ENCODE measurements at places on chromosomes 5 and 9.
A peak's percentile ranks its signal among the peaks of the same experiment; 100 is the strongest.

GRCh38 chr9:73141282-73141681 lies 10.4 kb upstream of the ANXA1 start:
- no peak for DNase-seq

DNA sequence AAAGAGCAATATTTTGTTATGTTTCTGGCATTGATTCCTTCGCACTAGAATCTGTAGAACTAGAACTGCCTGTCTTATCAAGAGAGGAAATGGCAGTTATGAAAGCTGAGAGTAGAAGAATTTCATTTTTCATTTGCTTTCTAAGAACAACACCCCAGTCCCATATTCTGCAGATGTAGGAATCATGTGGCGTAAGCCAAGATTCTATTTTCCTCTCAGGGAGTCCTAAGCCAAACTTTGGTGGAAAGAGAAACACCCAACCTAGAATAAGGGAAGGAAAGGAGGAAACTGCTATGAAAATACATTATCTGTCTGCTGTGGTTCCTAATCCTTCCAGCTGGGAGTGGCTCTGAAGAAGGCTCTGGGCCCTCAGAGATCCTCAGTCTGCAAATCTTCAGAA lies 1176.9 kb upstream of the C9orf72 start:
- DNase-seq: no peak

GRCh38 chr5:178113841-178114324 lies 551 bp downstream of the N4BP3 start:
- DNase-seq: no peak

GRCh38 chr5:178473854-178474253 lies 116.3 kb downstream of the COL23A1 start:
- no peak for DNase-seq

DNA sequence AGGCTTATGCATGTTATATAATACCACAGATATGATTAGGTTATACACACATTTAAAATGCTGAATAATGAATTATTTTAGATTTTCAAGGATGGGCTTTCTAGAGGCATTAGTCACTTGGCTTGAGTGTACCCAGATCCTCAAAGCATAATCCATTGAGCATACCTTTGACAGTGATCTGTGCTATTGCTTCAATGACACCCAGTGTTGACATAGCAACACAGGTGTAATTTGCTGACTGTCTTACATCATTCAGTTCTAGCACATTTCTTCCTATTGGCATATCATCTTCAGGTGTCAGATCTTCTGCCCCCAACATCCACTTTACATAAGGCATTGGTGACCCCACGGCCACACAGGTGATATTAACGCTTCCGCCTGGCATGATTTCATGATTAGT lies 721.5 kb upstream of the DMAC1 start:
- DNase-seq: no peak

DNA sequence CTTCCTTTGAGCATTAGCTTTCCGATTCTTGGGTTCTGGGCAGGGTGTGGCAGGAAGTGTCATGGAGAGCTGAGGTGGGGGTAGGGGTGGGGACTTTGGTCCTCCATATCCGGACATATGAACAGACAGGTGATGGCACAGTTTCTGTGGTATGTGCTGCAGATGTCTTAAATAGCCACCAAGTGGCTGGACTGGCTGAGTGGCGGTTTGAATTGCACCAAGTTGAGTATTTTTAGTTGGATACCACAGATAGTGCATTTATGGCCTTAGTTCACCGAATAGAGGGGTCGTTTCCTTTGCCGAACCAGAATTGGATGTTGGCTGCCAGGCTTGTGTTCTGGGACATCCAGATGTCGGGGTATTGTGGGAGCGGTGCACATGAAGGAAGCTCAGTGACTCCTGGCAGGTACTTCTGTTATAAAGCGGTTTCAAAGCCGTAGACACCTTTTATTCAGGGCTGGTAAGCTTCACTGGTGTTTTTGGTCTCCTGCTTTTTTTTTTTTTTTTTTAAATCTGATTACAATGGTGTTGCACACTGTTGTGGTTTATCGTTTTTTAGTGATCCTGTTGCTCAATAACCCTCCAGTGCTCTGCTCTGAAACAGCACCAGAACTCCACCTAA lies 15.1 kb upstream of the TNFAIP8 start:
- DNase-seq: peak; percentile 74

- no peak for DNase-seq
Observed at GRCh38 chr5:61100437-61100836, 61.8 kb downstream of the SMIM15 start.

- peak; percentile 31 for DNase-seq
Observed at GRCh38 chr5:83711982-83712601, 8.6 kb downstream of the HAPLN1 start.

- DNase-seq: no peak
Observed at GRCh38 chr5:15495026-15495425, 5.0 kb upstream of the FBXL7 start.

DNA sequence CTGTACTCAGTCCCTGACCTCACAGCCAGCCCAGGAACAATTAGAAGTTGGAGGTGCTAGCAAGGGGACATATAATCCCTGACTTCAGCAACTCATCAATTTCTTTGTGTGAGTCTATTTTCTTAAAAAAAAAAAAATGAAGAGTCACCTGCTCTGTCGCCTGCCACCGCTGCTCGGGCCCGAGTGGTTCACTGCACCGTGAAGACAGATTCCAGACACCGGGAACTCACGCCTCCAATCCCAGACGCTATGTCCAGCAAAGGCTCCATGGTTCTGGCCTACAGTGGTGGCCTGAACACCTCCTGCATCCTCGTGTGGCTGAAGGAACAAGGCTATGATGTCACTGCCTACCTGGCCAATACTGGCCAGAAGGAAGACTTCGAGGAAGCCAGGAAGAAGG lies 606.6 kb downstream of the PRELID2 start:
- no peak for DNase-seq

DNA sequence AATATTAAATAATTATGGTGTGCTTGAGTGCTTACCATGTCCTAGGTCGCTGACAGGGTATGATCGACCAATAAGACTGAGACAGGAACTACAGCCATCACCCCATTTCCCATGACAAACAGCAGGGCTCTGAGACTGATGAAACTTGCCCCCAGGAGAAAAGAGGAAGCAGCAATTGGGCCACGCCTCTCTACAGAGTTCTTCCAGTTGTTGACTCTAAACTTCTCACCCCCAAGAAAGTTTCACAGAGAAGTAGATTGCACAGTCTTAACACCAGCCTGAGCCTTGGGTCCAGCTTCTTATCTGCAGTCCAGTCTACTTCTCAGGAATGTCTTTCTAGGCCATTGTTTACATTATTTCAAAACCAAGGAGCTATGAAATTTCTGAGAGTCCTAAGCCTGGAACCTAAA lies 182.2 kb upstream of the ANKRD55 start:
- DNase-seq: peak; percentile 84

- DNase-seq: no peak
Observed at GRCh38 chr5:92644266-92644886, 936.6 kb downstream of the NR2F1-AS1 start.

DNA sequence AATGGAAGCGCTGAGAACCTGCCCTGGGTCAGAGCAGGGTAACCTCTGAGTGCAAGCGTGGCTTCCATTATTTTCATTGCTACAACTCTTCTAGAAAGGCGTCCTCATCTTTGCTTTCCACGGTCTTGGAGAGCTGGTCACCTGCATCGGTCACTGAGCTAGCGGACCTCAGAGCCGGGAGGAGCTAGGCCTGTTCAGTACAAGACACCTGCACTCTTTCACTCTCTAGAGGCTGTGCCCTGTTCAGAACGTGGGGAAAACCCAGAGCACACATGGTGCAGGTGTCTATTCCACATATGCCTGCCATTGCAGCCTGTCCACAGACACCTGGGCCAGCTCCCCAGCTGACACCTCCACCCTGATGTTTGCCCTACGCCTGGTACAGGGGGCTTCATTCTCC lies 147.8 kb upstream of the IRX2 start:
- DNase-seq: no peak

- DNase-seq: no peak
Observed at GRCh38 chr9:2027543-2028160, 12.5 kb downstream of the SMARCA2 start.

DNA sequence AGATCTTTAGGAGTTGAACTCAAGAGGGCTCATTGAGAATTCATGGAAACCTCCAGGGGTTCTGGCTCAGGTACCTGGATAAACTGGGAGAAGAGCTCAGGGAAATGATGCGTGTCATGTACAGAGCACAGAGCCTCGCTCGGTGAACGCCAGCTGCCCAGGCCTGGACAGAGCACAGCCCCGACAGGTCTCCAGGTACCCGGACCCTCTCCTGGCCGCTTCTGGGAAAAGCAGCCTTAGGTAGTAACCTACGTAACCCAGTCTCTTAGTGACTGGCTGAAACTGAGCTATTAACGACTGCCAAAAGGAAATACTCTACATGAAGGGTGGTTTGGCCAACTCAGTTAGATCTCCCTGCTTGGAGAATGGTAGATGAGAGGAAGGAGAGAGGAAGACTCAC lies 157.4 kb downstream of the TTLL11 start:
- no peak for DNase-seq

GRCh38 chr9:20524776-20525175 lies 97.5 kb downstream of the MLLT3 start:
- DNase-seq: no peak

DNA sequence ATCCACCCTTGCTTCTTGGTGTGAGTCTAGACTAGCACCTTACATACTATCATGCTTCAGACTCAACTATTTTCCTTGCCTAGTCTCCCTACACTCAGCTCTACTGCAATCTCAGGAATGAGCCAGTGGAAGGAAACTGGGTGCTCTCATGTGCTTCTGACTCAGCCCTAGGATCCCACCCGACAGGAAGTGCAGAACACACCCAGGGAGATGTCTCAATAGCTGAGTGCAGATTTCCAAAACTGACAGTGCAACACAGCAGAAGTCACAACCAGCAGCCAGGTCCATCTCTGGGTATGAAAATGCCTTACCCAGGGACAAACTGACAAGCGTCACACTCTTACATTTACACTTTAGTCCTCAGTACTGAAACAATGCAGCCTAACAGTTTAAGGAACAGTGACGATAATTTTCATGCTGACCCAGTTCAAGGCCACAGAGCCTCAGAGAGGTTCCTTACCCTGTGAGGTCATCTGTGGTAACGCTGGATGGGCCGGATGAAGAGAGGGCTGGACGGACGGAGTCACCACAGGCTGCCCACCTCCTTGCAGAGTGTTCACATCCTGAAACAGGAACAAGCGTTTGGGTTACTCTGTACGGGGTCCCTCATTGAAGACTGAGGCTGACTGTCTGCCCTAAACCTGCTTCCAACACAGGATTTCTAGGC lies 33.0 kb downstream of the FKBP15 start:
- peak; percentile 6 for DNase-seq

DNA sequence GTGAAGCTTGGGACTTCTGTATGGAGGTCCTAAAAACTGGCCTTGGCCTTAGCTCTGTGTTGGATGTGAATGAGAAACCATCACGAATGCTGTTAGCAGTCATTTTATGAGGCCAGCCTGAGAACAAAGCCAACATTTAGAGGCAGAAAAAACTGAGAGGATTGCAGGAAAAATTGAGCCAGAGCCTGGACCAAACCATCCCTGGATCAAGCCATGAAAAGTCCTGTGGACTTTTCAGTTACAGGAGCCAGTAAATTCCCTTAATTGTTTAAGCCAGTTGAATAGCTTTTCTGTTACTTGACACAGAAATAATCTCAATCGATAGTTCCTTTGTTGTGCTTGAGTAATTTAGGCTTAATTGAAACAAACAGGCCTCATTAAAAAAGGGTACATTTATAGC lies 42.6 kb upstream of the SPATA31D4 start:
- no peak for DNase-seq

DNA sequence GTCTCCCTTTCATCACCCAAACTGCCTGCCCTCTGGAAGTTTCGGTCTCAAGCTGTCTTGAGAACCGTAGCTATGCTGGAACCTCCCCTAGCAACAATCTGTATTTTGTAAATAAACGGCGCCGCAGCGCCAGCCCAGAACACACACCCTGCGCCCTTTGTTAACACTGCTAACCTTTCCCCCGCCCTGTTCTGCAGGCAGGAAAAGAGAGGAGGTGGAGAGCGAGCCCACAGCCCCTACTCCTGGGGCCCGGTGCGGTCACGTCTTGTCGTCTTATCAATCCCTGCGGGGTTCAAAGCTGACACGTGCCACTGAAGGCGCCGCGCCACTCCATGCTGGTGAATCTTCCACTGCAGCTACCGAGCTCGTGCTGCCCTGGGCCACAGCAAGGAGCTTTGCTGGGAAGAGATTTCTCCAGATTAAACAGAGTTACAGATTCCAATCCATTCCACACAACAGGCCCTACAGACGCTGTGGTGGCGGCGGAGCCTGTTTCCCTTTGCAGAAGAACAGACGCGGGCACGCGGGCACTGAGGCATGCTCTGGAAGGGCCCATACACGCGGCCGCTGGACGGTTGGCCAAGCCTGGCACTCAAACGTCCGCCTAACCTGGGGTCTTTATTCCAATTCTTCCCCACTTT lies 25.3 kb downstream of the ZDHHC11B start:
- DNase-seq: peak; percentile 68

DNA sequence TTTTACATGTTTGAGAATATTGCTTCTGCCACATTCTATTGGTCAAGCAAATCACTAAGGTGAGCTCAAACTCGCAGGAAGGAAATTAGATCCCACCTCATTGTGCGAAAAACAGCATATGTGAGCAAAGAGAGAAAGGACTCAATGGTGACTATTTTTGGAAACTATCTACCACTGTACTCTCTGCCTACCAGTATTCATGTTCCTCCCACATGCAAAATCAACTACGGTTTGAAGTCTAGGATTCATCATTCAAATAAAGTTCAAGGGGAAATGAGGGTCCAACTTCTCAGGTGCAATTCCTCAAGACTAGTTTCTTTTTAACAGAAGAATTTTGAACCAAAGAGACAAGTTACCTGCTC lies 60.6 kb downstream of the FAM174A start:
- DNase-seq: no peak

DNA sequence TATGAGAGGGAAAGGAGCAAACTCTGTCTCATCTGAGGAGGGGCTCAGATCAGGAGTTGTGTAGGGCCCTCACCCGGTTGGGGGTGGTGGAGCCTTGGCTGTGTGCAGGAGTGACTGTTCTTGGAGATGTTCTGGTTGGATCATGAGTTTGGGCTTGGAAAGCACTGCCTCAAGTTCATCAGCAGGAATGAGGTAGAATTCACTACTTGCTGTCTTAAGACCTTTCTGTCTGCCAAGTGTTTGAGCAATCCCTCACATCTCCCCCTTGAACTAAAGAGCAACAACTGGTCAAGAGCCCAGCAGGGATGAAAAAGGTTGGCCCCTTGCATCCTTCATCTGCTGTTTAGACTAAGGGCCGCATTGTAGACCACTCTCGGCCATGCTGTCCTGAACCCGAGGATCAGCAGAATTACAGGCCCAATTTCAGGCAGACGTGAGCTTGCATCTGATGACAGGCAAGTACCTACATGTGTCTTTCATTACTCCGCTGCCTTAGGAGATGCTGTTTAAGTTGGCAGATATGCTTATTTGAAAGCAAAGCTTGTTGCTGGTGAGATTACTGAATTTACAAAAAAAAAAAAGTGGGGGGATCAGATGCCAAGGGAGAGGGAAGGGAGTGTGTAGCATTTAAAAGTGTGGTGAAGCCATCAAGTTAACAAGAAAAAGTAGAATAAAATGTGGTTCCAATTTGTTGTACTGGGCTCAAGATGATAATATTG lies 36.4 kb downstream of the PIK3R1 start:
- no peak for DNase-seq
